ENCODE measurements at places on chromosomes 3 and 15.
A peak's percentile ranks its signal among the peaks of the same experiment; 100 is the strongest.

GRCh38 chr3:31270010-31270409 lies 262.7 kb upstream of the STT3B start:
- no peak for DNase-seq

DNA sequence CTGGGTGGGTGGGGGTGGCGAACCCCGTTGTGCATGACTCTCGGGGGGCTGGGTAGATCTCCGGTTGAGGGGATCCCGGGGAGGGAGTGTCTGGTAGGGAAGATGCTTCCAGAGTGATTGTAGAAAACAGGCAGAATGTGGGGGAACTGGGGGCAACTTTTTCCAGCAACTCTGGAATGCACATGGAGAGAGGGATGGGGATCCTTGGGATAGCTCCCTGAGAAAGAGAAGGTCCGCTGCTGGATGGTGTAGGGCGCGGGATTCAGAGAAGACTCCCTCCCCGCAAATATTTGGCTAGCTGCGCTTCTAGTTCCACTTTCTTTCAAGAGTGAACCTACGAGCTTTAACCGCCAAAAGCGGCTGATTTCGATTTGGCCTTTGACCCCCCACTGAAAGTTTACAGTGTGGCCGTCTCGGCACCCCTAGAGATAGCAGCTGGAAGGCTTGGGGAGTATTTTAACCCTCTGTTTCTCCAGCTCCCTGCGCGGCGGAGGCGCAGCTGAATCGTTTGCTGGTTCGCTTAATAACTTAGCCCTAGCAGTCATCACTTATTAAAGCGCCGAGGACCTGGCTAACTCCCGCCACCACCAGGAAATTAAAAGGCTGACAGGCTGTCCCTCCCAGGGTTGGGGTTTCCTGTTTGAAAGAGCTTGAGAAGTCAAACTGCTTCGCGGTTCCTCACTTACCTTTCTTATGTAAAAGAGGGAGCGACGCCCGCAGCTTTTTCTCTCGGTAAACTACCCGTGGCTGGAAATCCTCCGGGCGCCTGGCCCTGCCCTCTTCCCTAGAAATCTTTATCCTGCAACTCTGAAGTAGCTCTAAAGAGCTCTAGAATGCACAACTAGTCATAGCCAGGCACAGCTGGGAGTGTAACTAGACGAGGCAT lies 1.2 kb downstream of the PHLDB2 start:
- peak; percentile 15 for DNase-seq

DNA sequence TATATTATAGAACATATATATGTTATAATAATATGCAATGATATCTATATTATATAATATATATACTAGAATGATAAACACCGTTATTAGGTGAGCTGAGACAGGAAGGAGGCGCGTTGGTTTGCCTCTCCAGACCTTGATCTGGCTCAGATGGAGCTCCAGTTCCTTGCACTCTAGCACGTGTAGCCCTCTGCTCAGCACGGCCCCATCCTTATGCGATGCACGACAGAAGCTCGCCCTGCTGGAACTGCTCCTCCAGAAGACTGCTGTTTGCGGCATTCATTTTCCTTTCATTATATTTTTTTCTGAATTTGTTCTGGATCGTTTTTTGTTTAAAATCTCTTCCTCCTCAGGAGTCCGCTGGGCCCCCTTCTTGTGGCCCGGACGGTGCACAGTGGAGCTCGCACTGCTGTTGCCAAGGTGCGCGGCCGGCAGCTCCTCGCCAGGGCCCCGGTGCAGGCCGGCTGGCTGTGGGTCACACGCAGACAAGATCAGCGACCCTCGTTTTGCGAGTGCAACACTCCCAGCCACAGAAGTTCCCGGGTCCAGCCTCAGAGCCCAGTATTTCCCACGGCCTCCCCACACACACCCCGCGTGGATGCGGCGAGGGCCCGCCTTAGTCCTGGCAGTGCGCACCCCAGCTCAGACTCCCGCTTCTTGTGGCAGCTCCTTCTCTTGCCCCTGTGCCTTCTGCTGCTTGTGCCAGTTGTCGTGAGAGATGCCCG lies 112.2 kb downstream of the CHL1 start:
- DNase-seq, result no peak

DNA sequence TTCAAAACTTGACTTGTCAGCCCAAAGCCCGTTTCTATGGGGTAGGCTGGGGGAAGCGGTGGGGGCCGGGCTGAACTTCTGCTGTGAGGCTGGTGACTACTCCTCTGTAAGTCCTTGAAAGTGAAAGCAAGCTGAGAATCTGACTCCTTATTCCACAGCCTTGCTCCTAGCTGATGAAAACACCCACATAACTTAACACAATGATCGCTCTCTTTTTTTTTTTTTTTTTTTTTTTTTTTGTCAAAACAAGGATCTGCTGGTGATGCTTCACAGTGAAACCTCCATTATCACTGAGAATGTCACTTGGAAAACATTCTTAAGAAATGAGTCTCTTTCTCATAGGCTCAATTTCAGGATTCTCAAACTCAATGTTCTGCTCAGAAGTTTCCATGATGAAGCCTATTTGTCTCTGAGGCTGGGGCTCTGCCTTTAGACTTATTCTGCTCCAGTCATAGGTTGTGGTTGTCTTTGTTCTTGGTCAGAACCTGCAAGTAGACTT lies 31.4 kb upstream of the TKT start:
- no peak for DNase-seq

GRCh38 chr3:172709774-172710663 lies 848 bp downstream of the NCEH1 start:
- no peak for DNase-seq

DNA sequence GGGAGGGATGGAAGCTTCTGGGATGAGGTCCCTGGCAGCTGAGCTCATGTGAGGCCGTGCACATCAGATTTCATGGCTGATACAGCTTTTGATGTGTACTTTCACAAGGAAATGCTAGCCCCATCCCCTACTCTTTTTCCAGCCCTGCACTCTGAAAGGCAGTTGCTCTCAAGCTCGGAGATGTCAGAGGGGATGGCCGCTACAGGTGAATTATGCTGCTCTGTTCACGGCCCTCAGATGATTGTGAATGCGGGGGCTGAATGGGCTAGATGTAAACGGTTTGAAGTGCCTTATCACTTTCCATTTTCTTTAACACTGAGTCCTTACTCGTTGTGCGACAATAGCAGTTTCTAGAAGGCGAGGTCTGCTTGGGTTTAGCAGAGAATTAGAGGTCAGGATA lies 88.0 kb upstream of the RASGRF1 start:
- DNase-seq, result no peak

GRCh38 chr15:94164971-94165370 lies 66.4 kb upstream of the MCTP2 start:
- DNase-seq, result no peak

- DNase-seq, result no peak
These were observed 20.8 kb downstream of the MED12L start for GRCh38 chr3:151106311-151106710.

DNA sequence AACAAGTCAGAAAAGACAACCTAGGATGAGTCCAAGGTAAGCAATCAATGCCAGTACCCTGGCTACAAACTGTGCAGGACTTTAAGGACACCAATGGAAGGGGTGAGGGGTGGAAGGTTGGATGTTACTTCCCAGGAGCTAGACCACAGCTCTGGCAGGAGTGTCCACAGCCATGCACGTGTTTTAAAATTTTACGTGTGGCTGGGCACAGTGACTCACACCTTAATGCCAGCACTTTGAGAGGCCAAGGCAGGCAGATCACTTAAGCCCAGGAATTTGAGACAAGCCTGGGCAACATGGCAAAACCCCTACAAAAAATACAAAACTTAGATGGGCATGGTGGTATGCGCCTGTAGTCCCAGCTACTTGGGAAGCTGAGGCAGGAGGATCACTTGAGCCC lies 14.7 kb upstream of the HDC start:
- DNase-seq, result no peak

DNA sequence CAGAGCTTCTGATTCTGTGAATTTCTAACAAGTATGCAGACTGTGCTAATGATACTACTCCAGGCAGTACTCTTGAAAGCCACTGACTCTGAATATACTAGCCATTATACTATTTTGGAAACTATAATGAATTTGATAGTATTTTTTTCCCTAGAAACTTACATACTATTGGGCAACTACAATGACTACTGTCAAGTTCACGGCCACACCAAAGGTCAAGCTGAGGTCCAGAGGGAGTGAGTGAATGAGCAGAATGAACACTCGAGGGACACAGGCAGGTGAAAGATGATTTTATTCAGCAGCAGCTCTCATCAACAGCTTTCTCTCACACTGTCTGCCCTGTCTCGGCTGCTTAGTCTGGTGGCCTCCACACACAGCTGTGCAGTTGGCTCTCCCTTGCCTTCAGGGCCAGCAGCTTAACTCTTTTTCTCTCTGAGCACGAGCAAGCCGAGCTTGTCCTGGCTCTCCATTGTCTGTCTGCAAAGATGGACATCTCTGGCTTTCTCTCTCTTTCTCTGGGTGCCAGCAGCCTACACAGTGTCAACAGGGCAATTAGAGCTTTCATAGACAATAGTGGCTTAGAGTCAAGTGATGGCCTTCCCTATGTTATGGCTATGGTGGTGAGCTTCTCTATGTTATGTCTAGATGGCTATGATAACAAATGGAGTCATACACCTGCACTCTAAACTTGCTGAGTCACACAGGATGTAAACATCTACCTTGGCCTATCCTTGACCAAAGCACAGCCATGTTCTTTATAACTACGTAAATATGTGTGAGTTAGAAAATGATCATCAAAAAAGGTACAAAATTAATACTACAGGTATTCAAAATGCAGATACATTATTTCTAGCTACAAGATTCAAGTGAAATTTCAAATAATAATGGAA lies 362.4 kb downstream of the CGGBP1 start:
- no peak for DNase-seq

DNA sequence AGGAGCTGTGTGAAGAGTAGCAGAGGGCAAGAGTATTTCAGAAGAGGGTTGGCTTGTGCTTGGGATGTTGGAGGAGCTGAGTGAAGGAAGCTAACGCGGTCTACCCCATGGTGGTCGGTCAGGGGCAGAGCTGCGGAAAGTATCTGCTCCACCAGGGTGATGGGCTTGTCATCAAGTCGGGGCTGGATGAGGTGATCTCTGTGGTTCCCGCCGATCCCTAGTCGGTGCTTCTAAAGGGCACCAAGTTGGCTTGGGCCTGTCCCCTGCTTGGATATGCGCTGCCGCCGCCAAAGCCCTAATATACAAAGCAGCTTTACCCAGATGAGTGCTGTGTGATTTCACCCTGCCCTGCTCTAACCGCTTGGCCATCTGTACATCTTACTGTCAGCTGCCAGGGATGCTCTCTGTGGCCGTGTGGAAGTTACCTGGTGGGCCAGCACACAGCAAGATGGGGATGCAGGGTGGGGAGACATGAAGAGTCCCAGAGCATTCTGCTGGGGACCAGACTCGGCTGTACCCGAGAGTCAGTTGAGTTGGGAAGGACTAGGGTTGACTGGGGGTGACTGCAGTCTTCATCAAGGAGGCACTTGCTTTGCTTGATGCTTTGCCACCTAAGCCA lies 226.1 kb upstream of the BHLHE40 start:
- no peak for DNase-seq

DNA sequence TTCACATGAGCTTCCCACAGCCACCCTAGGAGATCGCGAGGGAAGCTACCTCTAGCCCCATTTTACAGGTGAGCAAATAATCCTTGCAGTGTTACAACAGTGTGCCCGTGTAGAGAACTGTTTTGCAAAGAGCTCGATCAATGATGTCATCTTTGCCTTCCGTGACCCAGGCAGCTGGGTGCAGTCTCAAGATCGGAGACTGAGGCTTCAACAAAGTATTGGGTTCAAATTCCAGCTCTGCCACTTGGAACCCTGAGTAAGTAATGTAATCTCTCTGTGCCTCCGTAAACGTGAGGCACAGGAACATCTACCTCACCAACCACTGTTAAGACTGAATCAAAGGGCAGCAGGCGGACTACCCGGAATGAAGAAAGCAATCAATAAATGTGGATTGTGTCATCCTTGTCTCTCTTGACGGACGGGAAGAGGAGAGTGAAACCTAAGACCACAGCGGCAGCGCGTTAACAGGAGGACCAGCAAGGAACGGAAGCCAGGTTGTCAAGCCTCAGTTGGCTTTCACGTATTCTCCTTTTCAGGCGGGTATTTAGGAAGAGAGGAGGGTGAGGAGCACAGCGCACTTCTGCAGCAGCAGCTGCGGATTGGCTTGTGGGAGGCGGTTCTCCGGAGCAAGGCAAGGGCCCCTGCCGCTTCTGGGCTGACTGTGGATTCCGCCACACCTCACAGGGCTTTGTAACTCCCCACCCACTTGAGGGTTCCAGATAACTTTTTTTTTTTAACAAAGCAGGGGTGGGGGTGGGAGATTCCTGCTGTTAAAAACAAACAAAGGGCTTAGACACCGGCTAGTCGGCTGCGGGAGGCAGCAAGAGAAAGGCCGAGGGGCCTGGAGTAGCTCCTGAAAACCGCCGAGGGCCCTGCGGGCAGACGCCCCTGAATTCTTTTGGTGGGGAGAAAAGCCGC lies 1.5 kb upstream of the SMAD3 start:
- DNase-seq, result no peak

- DNase-seq, result no peak
These were observed 10.7 kb upstream of the CAMK1 start for GRCh38 chr3:9780458-9780812.

GRCh38 chr15:39777496-39777895 lies 5.1 kb downstream of the FSIP1 start:
- no peak for DNase-seq

DNA sequence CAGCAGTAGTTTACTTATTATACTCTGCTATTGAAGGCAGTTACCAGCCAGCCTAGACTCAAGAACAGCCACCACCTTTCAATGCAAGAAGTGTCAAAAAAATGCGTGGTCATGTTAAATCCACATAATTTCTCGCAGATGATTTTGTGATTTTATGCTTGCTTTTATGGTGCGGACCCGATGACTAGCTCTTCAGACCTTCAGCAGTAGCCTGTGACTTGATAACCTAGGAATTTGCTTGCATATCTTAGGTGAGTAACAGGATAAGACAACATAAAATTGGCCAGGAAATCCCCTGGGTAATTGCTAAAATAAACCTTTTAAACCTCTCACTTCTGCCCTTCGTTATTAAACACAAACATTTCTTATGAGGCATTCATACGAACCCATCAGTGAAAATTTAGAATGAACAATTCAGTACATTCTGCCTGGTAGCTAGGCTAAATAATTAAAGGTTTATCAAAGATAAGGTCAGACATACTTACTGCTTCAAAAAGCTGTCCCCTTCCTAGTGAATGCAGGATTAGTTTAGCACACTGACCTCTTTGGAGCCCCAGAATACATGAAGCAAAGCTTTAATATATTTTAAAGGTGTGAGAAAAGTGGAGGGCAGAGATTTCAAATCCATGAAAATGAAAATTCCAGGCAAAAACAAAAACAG lies 798.8 kb downstream of the OTOL1 start:
- no peak for DNase-seq

DNA sequence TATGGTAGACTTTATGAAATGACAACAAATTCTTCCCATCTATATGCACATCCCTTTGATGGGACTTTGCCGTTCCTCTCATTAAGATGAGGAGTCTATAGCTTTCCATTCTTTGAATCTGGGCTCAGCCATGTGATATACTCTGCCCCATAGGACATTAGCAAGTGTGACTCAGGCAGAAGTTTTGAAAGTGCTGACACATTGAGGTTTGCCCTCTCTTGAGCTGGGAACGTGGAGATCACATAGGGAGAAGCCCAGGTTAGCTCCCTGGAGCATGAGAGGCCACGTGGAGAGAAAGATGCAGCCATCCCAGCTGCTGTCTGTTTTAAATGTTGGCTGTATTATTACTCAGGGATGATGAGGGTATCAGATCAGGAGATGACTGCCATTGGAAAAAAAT lies 67.7 kb upstream of the OXTR start:
- DNase-seq, result no peak

GRCh38 chr3:172239218-172239790 lies 199.9 kb downstream of the FNDC3B start:
- no peak for DNase-seq

- no peak for DNase-seq
These were observed 72.6 kb downstream of the ST6GAL1 start for GRCh38 chr3:187002915-187003314.

GRCh38 chr3:23829242-23829934 lies 23.6 kb downstream of the UBE2E1 start:
- DNase-seq, result no peak
